ENCODE measurements at places on chromosomes 6 and 20.

DNA sequence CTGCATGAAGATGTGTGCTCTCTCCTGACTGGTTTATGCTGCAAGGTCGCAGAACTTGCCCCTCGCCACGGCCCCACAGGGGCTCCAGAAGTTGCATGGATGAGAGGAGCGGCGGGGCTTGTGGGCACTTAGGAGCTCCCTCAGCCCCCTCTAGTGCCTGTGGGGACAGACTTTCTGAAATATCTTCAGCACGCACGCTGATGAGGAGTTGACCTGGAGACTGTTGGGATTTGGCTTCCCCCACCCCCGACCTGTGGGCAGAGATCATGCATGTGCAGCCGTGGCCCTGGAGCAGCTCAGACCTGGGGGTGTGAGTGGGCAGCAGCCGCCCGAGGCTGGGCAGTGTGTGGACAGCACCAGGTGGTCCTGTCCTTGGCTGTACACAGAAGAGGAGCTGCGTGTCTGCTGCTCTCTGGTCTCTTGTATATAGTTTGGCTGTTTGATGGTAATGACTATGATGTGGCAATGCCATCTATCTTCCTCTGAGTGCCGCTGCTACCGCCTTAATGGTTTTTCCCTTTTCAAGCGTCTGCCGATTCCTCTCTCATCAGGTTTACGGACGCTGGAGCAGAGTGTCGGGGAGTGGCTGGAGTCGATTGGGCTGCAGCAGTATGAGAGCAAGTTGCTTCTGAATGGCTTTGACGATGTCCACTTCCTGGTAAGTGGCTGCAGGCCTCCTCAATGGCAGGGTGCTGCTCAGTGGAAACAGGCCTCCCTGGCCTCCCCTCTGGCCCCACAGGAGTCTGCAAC lies 81.4 kb downstream of the TCP11 start:
- no peak for DNase-seq

DNA sequence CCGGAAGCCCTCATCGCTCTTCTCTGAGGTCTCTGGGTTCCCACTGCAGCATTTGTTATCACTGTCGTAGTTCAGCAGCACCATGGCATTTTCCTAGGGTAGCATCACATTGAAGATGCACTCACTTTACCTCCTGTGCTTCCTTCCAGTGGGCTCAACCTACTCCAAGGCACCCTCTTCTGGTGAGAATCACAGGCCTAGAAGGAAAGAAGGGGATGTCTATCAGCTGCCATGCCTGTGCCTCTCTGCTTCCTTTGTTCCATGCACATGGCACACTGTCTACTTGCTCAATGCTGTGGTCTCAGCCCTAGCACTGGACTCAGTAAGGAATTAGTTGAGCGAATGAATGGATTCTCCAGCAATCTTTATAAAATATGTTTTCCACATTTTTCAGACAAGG lies 22.6 kb downstream of the CST4 start:
- DNase-seq: no peak

DNA sequence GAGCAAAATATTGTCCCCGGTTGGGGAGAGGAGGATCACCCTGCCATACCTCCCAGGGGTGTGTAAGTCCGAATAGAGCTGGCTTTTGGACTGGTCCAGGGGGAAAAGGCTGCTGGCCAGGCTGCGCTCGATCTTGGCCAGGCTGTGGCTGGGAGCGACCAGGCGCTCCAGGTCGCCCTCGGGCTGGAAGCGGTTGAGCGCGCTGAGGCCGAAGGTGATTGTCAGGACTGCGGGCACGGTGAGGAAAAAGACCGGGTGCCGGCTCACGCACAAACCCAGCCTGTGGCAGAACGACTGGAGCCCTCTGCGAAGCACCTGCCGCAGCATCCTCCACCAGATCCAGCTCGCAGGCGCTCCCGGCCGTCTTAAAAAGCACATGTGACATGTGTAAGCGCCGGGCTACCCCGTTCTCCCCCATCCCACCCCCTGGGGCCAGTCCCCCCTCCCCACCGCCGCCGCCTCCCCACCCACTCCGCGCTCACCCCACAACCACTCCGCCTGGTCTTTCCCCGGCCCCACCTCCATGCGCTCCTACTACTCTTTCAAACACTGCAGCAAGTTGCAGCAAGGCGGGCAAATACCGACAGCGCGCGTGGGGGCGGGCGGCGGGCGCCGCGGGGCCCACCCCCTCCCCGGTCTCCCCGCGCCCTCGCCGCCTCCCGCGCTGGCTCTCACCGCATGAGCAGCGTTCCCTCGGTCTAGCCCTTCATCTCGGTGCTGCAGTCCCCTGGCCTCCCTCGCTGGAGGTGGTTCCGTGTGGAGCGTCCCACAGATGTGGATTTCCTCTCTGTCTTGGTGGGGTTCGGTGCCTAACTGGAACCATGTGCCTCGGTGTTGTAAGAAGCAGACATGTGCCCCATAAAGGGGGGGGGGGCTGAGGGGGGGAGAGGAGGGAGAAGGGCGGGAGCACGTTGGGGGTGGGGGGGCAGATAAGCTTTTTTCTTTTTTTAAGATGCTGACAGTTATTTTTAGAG lies 42.4 kb downstream of the PTCHD4 start:
- DNase-seq: no peak

DNA sequence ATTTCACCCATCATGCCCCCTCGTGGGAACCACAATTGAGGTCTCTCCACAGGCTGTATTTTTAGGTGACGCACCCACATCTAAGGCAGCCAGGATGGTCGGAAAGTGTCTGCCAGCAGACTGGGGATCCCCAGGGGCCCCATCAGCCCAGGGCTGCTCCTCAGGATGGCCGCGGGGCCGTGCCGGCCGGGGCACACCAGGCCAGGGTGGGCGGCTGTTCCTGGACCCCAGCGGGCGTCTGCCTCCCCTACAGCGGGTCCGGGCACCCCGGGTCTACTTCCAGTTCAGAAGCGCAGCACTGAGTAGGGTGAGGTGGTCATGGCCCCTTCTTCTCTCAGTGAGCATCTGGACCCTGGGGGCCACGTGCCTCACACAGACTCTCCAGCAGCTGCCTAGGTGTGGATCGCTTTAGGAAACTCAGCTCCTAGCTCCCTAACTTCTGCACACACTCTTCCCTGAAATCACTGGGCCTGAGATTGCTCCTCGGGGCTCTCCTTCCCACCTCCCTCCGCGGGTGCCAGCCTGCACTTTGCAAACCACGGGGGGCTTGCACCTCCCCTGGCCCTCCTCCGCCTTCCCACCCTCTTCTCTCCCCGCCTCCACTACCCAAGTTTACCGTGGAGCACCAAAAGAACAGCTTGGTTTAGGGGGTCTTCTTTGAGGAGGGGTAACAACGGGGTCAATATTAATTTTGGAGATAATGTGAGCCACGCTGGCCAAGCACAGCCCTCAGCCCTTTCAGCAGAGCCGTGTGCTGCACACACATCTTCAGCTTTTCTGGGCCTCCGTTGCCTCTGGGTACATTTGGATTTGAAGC lies 14.2 kb upstream of the FOXC1 start:
- no peak for DNase-seq

DNA sequence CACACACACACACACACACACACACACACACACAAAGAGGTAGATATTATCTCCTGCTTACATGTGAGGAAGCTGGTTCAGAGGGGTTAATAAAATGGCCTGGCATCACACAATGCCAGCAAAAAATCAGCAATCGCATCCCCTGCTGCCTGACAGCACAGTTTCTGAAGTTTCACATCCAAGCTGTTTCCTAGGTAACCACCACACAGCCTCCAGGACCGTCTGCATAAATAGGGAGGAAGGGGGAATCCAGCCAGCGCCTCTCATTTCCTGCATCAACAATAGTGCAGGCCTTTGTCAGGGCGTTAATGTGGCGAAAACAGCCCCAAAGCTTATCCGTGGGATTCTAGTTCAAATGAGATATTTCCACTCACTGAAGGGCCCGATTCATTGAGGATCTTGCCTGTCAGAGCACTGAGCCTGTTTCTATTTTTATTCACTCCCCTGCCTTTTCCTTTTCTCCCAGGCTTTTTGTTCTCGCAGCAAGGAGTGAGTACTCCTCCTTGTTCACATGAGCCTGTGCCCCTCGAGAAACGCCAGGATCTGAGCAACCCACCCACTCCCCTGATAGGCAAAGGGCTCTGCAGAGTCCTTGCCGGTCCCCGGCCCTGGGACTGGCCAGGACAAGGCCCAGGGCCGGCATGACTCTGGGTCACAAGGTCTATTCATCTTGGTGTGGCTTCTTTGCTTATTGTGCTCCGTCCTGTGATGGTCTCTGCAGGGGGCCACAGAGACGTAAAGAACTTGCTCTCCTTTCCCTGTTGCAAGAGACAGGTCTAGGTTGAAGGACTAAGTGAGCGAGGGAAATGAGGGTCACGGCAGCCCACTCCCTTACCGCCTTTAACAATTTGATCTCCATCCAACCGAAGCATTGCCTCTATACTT lies 32.7 kb downstream of the TUBB2B start:
- DNase-seq: peak; percentile 55

GRCh38 chr20:63023071-63023935 lies 16.5 kb upstream of the BHLHE23 start:
- no peak for DNase-seq

DNA sequence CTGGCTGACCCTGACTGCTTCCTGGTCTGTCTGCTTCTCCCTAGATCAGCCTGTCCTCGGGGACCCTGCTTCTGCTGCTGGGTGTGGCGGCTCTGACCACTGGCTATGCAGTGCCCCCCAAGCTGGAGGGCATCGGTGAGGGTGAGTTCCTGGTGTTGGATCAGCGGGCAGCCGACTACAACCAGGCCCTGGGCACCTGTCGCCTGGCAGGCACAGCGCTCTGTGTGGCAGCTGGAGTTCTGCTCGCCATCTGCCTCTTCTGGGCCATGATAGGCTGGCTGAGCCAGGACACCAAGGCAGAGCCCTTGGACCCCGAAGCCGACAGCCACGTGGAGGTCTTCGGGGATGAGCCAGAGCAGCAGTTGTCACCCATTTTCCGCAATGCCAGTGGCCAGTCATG lies 6.3 kb downstream of the NRSN2 start:
- DNase-seq: no peak

DNA sequence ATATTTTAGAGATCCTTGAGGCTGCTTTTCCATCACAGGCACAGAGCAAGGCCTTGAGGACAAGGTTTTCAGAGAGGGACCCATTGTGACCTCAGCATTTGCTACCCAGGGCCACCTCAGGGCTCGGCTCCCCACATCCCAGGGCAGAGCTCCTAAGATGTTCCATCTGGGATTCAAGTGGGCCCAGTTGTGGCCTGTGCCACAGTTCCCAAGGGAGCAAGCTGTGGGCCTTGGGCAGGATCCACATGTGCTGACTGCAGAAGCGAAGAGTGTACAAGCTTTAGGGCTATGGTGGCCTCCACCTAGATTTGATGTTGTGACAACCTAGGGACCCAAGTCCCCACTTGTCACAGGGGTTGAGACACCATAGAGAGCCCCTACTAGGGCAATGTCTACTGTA lies 608.1 kb downstream of the HACE1 start:
- no peak for DNase-seq
